Left lung (tissue), 14 donors: ENCODE measurements at places on chromosomes 11 and 22. TPM values are rescaled to one million over a fixed set of nuclear protein-coding genes. Genes with fewer than 3 reads are reported as not detected.

The CBLIF gene
- total RNA-seq: not detected

The KRTAP5-10 gene
- not detected for total RNA-seq

The TCN1 gene
- 1.8 TPM for total RNA-seq

The BATF2 gene
- 8.1 TPM for total RNA-seq

The SOX6 gene
- 4.7 TPM for total RNA-seq

The MN1 gene
- total RNA-seq: 5.1 TPM

The APOC3 gene
- total RNA-seq: not detected

The UPK3A gene
- total RNA-seq: not detected

The PHOX2A gene
- total RNA-seq: not detected

The LMO2 gene
- 42.0 TPM for total RNA-seq

The MS4A3 gene
- 0.73 TPM for total RNA-seq

The MMP3 gene
- total RNA-seq: 1.5 TPM

The SESN3 gene
- total RNA-seq: 45.0 TPM

The SYNGR1 gene
- 5.5 TPM for total RNA-seq

The OR8H2 gene
- total RNA-seq: not detected

The SLC22A12 gene
- total RNA-seq: not detected

The BEST1 gene
- 14.6 TPM for total RNA-seq

The SYT13 gene
- total RNA-seq: 0.32 TPM

The MFRP gene
- not detected for total RNA-seq

The TRIM44 gene
- total RNA-seq: 57.9 TPM

The RASSF7 gene
- 57.2 TPM for total RNA-seq

The TEX54 gene
- not detected for total RNA-seq

The E2F8 gene
- 2.3 TPM for total RNA-seq

The NELL1 gene
- total RNA-seq: not detected

The OR10A3 gene
- not detected for total RNA-seq

The ZNF70 gene
- total RNA-seq: 5.9 TPM

The BDNF gene
- total RNA-seq: 1.2 TPM

The B4GALNT4 gene
- 2.3 TPM for total RNA-seq

The SCN4B gene
- 4.7 TPM for total RNA-seq

The APIP gene
- total RNA-seq: 33.4 TPM

The CLTCL1 gene
- 5.7 TPM for total RNA-seq

The NCAPH2 gene
- 45.5 TPM for total RNA-seq

The CARD10 gene
- 13.6 TPM for total RNA-seq

The FAU gene
- 685 TPM for total RNA-seq

The UBQLNL gene
- total RNA-seq: 0.50 TPM

The KDM4E gene
- not detected for total RNA-seq

The RIMBP3C gene
- 0.31 TPM for total RNA-seq

The GRM5 gene
- total RNA-seq: not detected

The SMIM35 gene
- not detected for total RNA-seq

The FGF19 gene
- not detected for total RNA-seq

The GSC2 gene
- total RNA-seq: not detected

The DRD4 gene
- 0.29 TPM for total RNA-seq

The CTSW gene
- 5.8 TPM for total RNA-seq

The ANO1 gene
- 6.2 TPM for total RNA-seq

The NDUFA6 gene
- total RNA-seq: 69.7 TPM

The TMPRSS13 gene
- total RNA-seq: 4.6 TPM

The NAV2 gene
- 59.9 TPM for total RNA-seq

The SERPING1 gene
- 195 TPM for total RNA-seq

The SLC22A9 gene
- not detected for total RNA-seq

The OR52L1 gene
- total RNA-seq: not detected

The HTR3A gene
- total RNA-seq: 0.79 TPM

The CTSF gene
- 10.8 TPM for total RNA-seq

The ETS1 gene
- total RNA-seq: 70.2 TPM

The FOLR3 gene
- total RNA-seq: 0.32 TPM

The CLMP gene
- total RNA-seq: 20.4 TPM

The KLHL35 gene
- total RNA-seq: 1.4 TPM

The SMTNL1 gene
- not detected for total RNA-seq

The ST14 gene
- 107 TPM for total RNA-seq

The MAP6 gene
- 5.9 TPM for total RNA-seq
